Aorta (tissue), 5 donors: ENCODE measurements at places on chromosomes 12 and 14. TPM values are rescaled to one million over a fixed set of nuclear protein-coding genes. Genes with fewer than 3 reads are reported as not detected.

The BCL7A gene
- 6.2 TPM for total RNA-seq

The AQP2 gene
- total RNA-seq, result not detected

The HOTAIR gene
- total RNA-seq, result 9.7 TPM

The LYZ gene
- 38.7 TPM for total RNA-seq

The CDKL1 gene
- total RNA-seq, result 8.8 TPM

The CDCA3 gene
- 0.42 TPM for total RNA-seq

The PIWIL1 gene
- not detected for total RNA-seq

The RD3L gene
- total RNA-seq, result not detected

The RNASE3 gene
- not detected for total RNA-seq

The MDM2 gene
- 100 TPM for total RNA-seq

The MYF5 gene
- total RNA-seq, result not detected

The NFKBIA gene
- total RNA-seq, result 126 TPM

The CISTR gene
- total RNA-seq, result not detected

The SIX1 gene
- 2.2 TPM for total RNA-seq

The RNF212B gene
- not detected for total RNA-seq

The AQP6 gene
- 0.39 TPM for total RNA-seq

The CCDC197 gene
- not detected for total RNA-seq

The RIPK3 gene
- 8.0 TPM for total RNA-seq

The RBP5 gene
- total RNA-seq, result 6.3 TPM

The FGF6 gene
- total RNA-seq, result not detected

The EDDM3A gene
- total RNA-seq, result not detected

The SLCO1B1 gene
- not detected for total RNA-seq

The CDCA4 gene
- 4.1 TPM for total RNA-seq
